ENCODE measurements at places on chromosomes 16 and 17.

GRCh38 chr16:29256501-29256981 is 150.0 kb downstream of the NPIPB11 start:
- ATAC-seq = no peak

DNA sequence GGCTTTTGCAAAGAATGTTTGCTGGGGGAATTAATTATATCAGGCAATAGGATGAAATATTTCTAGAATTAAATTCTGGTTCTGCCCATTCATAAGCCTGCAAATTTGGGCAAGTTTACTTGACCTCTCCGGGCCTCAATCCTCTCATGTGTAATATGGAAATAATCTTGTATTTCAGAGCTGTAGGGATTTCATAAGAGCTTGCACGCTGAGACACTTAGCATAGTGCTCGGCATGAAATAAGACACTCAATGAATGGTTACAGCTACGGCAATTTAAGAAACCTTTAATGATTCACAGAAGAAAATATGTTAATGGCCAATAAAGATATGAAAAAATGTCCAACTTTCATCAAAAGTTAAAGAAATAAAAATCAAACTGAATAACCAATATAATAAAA is 40.6 kb upstream of the PITPNM3 start:
- ATAC-seq = no peak

DNA sequence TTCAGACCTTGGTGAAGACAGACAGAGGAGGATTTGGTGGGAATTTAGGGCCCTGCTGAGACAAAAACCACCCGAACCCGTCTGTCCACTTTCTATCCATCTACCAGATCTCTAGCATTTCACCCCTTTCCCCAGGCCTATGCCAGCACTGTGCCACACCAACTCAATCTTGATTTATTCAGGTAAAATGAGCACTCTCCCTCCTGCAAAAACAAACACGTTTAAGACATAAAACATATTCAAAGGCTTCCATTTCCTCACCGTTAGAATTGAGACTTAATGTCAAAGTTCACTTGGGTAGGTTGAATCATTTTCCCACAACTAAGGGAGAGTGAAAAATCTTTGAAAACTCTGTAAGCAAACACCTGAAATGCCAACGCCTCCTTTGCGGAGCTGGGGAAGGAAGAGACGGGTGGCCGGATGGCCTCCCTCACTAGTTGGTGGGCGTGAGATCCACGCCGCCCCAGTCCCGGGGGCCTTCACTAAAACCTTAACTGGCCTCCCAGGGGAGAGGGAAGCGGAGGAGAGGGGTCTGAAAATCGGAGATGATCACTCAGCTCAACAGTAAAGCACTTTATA is 862 bp downstream of the DCAKD start:
- ATAC-seq = no peak

DNA sequence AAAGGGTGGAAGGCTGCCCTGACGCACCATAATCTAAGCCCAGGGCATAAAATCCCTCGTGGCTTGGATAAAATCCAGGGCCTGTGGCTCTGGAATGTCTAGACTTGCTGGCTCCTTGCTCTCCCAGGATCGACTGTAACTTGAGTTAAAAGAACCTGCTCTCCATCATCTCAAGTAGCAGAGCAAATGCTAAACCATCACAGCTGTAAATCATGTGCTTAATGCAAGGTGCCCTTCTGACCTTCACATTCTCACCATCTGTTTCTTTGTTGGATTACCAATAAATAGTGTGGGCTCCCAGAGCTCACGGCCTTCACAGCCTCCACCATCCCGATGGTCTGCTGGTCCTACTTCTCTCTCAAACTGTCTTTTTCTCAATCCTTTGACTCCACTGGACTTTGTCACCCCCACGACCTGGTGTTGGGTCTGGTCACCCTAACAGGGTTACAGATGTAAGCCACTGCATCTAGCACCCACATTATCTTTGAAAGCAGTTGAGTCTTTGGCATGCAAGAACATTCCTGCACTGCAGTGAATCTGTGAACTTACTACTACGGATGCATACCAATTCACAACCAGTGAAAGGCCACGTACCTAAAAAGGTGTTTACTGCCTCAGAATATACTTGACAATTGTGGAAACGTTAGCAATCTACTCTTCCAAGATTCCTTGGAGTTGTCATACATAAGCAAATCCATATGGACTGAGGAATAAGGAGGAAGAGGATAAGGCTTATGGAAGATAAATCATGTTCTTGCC is 15.3 kb downstream of the RSL1D1 start:
- no peak for ATAC-seq

GRCh38 chr17:10059684-10060211 is 138.7 kb downstream of the GAS7 start:
- ATAC-seq = no peak

DNA sequence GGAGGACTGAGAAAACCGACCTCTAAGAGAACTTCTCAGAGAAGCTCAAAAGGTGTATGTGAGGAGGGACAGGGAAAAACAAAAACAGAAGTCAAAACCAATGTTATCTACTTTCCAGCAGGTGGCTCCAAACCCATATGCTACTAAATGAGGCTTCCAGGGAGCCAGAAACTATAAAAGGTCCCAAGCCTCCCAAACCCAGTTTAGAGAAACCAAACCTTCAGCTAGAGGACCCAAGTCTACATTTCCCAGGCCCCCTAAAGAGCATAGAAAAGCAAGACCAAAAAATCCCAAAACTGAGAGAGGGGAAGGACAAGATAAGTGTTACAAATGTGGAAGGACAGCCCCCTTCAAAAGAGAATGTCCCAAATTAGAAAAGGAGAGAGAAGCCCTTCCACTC is 3.7 kb downstream of the HPR start:
- no peak for ATAC-seq

DNA sequence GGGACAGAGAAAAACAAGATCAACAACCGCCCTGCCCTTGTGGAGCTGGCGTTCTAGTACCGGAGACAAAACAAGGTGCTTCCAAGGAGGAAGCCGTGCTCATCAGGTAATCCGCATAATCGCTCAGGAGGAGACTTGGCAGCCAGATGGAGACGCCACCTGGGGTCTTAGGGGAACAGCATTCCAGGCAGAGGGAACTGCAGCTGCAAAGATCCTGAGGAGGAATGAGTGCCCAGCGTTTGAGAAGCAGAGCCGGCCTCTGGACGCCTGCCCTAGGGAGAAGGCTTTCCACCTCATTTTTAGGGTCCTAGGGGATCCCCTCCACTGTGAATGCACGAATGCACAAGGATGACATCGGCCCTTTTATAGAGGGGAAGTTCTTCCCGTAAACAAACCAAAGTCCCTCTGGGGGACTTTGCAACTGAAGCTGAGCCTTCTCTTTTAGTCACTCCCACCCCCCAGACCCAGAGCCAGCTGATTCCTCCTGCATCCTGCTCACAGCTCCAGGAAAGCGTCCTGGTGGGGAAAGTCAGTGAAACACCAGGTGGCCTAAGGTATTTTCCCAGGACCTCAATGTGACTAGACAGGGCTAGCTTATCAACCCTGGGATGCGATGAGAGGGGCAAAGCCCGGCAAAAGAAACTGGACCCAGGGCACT is 13.2 kb upstream of the MPRIP start:
- no peak for ATAC-seq

DNA sequence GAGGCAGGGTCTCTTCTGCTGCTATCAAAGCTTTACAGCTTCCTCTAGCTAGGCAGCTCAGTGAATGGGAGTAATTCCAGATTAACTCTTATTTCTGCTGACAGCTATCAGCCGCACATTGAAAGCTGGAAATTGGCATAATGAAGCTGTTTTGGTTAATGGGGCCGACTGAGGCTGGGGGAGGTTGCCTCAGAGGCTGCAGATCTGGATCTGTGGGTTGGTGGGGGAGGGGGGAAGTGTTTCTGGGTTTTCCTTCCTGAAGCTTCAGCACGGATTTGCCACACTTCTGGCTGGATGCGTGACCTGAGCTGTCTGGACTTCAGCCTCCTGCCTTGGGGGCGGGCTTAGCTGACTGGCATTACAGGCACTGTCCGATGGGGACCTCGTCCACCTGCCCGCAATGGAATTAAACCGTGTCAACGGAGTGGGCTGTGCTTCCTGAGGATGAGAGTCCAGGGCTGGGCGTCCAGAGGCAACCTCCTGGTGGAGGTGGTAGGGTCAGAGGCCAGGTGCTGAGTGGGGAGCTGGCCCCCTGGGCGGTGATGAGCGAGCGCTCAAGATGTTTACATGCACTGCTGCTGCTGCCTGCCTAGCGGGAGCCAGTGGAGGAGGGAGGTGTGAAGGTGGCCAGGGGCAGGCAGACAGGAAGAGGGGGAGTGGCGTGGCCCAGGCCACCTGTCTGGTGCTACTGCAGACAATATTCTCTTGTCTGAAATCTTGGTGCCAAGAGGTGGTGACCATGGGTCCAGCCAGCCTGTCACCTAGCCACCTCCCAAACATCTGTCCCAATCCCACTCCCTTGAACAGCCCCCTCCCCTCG is 6.7 kb upstream of the ABCC3 start:
- ATAC-seq = peak; percentile 10

- no peak for ATAC-seq
Measured at GRCh38 chr16:80084614-80085013, 456.2 kb upstream of the DYNLRB2 start.

DNA sequence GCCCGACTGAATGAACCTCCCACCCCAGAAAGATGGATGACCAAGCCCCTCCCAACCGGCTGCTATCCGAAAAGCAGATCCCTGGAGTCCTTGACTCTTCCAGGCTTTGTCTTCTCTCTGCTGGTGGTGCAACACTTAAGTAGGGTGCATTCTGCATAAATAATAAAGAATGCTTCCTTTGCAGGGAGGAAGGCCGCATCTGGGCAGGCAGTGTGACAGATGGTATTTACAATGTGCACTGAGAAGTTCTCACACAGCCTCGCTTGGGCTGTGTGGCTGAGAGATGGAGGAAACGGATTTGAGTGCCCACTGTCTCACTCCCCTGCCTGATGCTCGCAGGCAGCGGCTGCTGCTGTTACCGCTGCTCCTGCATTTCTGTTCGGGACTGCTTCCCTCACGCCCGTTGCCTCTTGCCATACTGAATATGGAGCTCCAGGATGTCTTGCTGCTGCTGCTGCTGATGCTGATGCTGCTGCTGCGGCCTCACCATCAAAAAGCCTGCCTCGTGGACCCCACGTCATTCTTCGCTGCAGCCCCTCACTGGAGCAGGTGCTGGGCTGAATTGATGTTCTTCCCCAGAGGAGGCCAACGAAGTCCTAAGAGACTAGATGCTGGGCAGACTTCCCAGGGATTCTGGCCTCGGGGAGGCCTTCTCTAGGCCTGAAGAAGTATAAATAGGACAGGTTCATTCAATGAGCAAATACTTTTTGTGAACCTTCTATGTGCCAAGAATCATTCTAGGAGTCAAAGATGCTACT is 7.1 kb upstream of the RHBDL3 start:
- no peak for ATAC-seq

DNA sequence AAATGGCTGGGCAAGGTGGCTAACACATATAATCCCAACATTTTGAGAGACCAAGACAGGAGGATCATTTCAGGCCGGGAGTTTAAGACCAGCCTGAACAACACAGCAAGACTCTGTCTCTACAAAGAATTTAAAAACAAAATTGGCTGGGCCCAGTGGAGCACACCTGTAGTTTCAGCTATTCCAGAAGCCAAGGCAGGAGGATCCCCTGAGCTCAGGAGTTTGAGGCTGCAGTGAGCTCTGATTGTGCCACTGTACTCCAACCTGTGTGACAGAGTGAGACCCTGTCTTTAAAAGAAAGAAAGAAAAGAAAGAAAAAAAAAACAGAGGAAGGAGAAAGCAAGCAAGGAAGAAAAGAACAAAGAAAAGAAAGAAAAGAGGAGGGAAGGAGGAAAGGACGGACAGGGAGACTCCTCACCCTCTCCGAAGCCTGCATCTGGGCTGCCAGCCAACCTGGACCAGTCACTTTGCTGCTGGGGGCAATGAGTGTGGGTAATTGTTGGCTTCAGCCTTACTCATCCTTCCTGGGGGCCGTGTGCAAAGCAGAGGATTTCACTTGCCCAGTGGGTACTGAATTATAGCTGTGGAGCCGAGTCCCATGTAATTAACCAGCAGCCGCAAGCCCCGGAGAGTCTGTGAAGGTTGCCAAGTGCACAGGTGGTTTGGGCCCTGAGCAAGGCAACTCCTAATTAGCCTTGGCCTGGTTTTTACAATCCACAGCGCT is 6.7 kb upstream of the MT4 start:
- no peak for ATAC-seq

- no peak for ATAC-seq
Measured at GRCh38 chr17:20302246-20302917, 165.0 kb downstream of the LGALS9B start.

GRCh38 chr16:89574681-89575246 is 794 bp upstream of the CPNE7 start:
- ATAC-seq = peak; percentile 70

GRCh38 chr17:14011740-14012405 is 57.4 kb upstream of the COX10 start:
- no peak for ATAC-seq

- ATAC-seq = no peak
Measured at GRCh38 chr17:50613007-50613992, 21.4 kb upstream of the ABCC3 start.

- ATAC-seq = no peak
Measured at GRCh38 chr16:23301251-23302044, 654 bp upstream of the SCNN1B start.

GRCh38 chr17:2484876-2485275 is 26.8 kb downstream of the METTL16 start:
- ATAC-seq = no peak

- no peak for ATAC-seq
Measured at GRCh38 chr17:55093353-55093752, 124.8 kb downstream of the STXBP4 start.

DNA sequence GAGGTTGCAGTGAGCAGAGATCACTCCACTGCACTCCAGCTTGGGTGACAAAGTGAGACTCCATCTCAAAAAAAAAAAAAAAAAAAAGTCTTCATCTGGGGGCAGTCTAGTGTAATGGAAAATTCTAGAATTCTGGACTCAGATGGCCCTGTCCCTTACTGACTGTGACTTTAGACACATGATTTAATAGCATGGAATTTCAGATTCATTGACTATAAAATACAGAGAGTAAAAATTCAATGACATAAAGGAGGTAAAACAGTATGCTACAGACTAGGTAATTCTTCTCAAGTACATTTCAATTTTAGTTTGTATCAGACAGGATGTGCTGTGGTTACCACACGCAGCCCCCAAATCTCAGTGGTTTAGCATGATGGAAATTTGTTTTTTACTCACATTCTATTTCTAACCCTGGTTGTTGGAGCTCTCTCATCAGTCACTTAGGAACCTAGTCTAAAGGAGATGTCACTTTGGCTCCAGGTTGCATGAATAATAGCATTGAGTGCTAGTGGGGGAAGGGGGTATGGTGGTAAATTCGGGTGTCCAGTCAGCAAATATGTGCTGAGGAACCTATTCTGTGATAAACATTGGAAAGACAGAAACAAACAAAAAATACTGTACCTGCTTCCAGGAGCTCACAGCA is 444.0 kb downstream of the XYLT1 start:
- ATAC-seq = peak; percentile 73
